ENCODE measurements at places on chromosomes 4 and X. TPM values are rescaled to one million over a fixed set of nuclear protein-coding genes. Genes with fewer than 3 reads are reported as not detected.
A peak's percentile ranks its signal among the peaks of the same experiment; 100 is the strongest.

GRCh38 chr4:54099748-54100574, at the start of gene GSX2:
TSS of gene GSX2 (plus strand) at chr4:54100163. CDS start at chr4:54100345, 182 bp downstream.
- no peaks in the 10 kb centered on the region for H3K36me3 ChIP-seq
- peak within 1 kb of the TSS; percentile 67 for H3K4me3 ChIP-seq
- peak; percentile 77 for DNase-seq
- H3K4me1 ChIP-seq: no peaks in the 10 kb centered on the region
- peaks cover 22% of the 10 kb centered on the region for H3K27me3 ChIP-seq
- H3K27ac ChIP-seq: no peak within 1 kb of the TSS

- peaks cover 18% of the 10 kb centered on the region for H3K4me1 ChIP-seq
- no peak for DNase-seq
- H3K27me3 ChIP-seq: no peaks in the 10 kb centered on the region
- no peak overlapping the region for H3K4me3 ChIP-seq
- no peaks in the 10 kb centered on the region for H3K36me3 ChIP-seq
- no peak overlapping the region for H3K27ac ChIP-seq
These were observed 40.5 kb upstream of the GPR78 start for GRCh38 chr4:8539661-8540060.

DNA sequence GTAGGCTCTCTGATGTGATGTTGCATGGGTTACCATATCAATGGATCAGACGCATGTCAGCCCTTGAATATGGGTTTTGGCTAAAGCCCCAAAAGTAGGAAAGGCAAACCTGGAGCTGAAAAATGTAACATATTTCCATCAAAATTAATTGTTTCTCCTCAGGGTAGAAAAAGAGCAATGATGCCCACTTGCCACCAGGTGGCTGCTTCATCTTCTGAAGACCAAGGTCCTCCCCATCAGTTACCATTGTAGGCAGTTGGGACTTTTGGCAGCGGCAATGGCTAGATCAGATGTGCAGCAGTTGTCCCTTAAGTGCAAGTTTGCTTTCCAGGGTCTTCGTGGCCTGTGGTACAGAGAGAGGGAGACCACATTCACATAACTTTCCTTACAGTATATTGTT, 118.2 kb downstream of the NAF1 start:
- peak; percentile 67 for DNase-seq
- no peaks in the 10 kb centered on the region for H3K36me3 ChIP-seq
- 0 out of 2 replicates have a peak, but pooled peaks cover 8% of the 10 kb centered on the region for H3K27me3 ChIP-seq
- no peaks in the 10 kb centered on the region for H3K4me1 ChIP-seq
- H3K27ac ChIP-seq: no peak overlapping the region
- H3K4me3 ChIP-seq: no peak overlapping the region

DNA sequence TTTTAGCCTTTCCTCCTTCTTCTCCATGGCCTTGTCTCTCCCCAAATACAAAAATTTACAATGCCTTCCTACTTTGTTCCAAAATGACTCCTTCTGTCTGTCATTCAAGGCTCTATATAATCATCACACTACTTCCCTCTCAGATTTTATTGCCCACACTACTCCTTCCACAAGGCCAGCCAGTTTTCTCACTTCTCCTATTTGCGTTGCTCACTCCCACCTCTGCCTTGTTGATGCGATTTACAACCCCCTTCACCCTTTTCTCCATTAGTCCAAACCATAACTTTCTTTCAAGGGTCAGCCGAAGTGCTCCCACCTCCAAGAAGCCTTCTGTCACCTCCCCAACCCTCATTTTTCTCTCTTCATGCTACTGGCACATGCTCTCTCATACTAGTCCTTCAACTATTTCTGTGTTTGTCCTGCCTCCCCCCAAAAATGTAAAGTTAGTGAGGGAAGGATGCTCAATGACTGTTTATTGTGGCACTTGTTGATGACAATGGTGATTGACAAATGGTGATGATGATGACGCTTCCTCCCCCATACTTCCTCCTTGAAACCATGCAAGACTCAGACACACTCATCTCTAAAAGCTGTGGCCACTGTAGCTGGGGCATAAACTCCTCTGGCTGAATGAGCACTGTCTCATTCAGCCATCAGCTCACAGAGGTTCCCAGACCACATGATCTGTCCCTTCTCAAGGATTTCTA, 2.7 kb upstream of the XKRX start:
- H3K27me3 ChIP-seq: no peaks in the 10 kb centered on the region
- H3K4me3 ChIP-seq: no peak overlapping the region
- no peak for DNase-seq
- H3K4me1 ChIP-seq: peaks cover 4% of the 10 kb centered on the region
- no peaks in the 10 kb centered on the region for H3K36me3 ChIP-seq

GRCh38 chr4:82889287-82889686, 1.7 kb downstream of the SEC31A start:
- H3K4me1 ChIP-seq: peaks cover 39% of the 10 kb centered on the region
- peak overlapping the region; percentile 95 for H3K4me3 ChIP-seq
- peak; percentile 37 for DNase-seq
- H3K27ac ChIP-seq: peak overlapping the region; percentile 99

DNA sequence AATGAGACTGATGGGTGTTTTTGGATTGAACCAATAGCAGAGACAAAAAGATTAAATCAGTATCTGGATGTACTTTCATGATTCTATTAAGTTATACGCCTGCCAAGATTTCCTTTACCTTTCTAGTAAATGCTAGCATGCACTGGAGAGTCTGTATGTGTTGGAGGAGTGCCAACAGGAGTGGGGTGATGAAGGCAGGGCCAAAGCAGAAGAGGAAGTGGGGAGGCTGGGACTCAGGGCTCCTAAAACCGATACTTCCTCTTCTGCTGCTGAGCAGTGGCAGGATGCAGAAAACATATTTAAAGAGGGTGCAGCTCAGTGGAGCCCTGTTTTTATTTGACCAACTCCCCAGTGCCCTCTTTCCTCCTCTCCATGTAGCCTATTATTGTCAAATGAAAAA, 5.6 kb downstream of the CYSLTR1 start:
- no peak overlapping the region for H3K4me3 ChIP-seq
- no peaks in the 10 kb centered on the region for H3K27me3 ChIP-seq
- H3K36me3 ChIP-seq: no peaks in the 10 kb centered on the region

DNA sequence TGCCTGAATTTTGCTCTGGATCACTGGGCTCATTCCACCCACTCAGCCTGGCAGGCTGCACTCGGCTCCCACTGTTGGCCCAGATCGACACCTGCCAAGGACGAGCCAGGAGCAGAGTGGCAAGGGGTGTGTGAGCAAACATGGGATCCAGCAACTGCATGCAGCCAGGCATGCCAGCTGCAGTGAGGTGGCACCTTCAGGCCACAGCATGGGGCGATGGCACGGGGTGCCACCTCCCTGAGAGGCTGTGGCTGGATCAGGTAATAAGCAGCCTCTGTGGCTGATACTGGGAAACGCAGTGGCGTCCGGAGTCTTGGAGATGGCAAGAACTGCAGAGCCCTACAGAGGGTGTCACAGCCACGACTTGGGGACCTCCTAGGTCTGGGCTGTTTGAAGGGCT, 244.5 kb upstream of the FSTL5 start:
- no peaks in the 10 kb centered on the region for H3K4me1 ChIP-seq
- H3K4me3 ChIP-seq: no peak overlapping the region
- H3K27me3 ChIP-seq: no peaks in the 10 kb centered on the region
- H3K27ac ChIP-seq: no peak overlapping the region
- DNase-seq: no peak

DNA sequence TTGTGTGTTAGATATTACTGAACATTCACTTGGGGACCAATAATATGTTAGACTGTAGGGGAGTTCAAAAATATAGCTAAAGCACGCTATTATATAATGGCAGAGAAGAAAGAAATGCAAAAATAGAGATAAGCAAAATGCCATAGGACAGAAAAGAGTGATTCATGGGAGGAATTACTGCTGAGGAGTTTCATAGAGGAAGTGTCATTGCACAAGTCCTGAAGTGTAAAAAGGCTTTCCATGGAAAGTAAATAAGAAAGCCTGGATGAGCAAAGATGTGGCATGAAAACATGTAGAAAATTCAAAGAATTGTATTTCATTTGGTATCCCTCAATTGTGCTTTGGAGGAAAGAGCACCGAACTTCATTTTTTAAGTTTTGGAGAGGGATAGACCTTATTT, 14.5 kb downstream of the HMGB2 start:
- H3K4me3 ChIP-seq: no peak overlapping the region
- H3K4me1 ChIP-seq: peaks cover 19% of the 10 kb centered on the region
- H3K27ac ChIP-seq: no peak overlapping the region
- no peaks in the 10 kb centered on the region for H3K27me3 ChIP-seq

GRCh38 chrX:2550328-2551020, 49.7 kb upstream of the DHRSX start:
- H3K36me3 ChIP-seq: no peaks in the 10 kb centered on the region
- H3K4me1 ChIP-seq: peaks cover 7% of the 10 kb centered on the region
- H3K27me3 ChIP-seq: peaks cover 19% of the 10 kb centered on the region
- peak; percentile 9 for DNase-seq
- no peak overlapping the region for H3K27ac ChIP-seq

- no peaks in the 10 kb centered on the region for H3K36me3 ChIP-seq
- H3K27ac ChIP-seq: no peak overlapping the region
- DNase-seq: no peak
- H3K4me3 ChIP-seq: no peak overlapping the region
- no peaks in the 10 kb centered on the region for H3K27me3 ChIP-seq
- H3K4me1 ChIP-seq: no peaks in the 10 kb centered on the region
These were observed 23.4 kb downstream of the PDE6B start for GRCh38 chr4:648579-649292.

DNA sequence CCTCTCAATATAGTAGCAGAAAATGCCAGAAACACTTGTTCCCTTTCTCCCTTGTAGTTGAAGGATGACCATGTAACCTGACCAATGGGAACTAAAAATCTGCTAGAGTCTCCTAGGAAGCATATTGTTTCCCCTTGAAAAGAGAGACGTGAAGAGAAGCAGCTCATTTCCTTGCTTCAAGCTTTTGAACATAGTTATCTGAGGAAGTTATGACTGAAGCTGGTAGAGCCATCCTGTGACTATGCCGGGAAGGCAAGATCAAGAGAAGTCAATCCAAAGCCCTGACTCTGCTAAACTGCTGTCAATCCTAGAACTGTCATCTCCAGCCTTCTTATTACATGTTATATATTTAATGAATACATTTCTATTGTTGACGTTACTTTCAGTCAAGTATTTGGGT, 66.6 kb downstream of the EIF4E start:
- no peak for DNase-seq
- H3K36me3 ChIP-seq: no peaks in the 10 kb centered on the region
- H3K4me1 ChIP-seq: no peaks in the 10 kb centered on the region
- H3K27ac ChIP-seq: no peak overlapping the region
- H3K27me3 ChIP-seq: no peaks in the 10 kb centered on the region

DNA sequence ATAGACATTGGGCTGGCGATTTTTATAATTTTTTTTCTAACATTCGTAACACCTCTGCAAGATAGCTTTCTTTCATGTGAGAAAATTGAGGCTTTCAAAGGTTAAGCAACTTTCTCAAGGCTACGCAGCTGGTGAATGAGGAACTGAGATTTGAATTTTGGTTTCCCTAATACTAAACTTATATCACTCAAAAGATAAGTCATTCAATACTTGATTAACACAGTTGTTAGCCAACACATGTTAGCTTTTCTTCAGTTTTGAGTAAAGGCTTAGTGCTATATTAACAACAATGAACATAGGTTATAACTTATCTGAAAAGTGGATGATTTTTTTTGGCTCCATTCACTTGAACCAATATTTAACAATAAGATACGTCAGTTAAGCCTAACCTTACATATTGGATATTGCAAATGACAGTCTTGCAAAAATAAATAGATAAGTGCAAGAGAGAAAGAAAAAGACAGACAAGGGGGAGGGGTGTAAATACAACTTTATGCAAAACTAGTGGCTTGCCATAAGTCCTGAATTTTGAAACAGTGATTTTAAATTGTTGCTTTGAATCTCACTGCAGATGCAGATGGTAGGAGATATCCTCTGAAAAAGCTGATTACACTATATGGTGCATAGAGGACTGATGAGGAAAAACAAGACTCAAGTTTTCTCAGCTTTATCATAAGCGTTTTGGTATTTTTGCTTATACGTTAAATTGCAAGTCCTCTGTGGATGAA, 11.1 kb upstream of the GPM6A start:
- DNase-seq: no peak
- H3K27me3 ChIP-seq: no peaks in the 10 kb centered on the region
- H3K27ac ChIP-seq: no peak overlapping the region
- H3K36me3 ChIP-seq: no peaks in the 10 kb centered on the region

DNA sequence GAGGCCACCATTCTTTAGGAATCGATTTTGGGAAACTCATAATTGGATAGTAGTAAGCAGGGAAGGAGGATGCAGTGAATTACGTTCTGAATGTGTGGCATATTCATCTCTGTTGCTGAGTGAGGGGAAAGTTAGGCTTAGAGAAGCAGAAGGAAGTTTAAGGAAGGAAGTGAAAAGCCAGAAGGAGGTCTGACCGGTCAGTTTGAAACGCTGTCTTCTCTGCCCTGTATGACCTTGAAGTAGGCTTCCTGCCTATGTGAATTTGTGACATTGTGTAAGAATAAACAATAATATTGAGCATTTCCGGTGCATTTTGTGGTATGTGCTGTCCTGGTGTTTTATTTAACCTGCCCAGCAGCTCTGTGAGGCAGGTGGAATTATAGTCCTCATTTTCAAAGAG, 67.3 kb downstream of the PDLIM5 start:
- H3K4me1 ChIP-seq: peaks cover 47% of the 10 kb centered on the region
- H3K4me3 ChIP-seq: no peak overlapping the region
- H3K27me3 ChIP-seq: no peaks in the 10 kb centered on the region
- no peak overlapping the region for H3K27ac ChIP-seq
- H3K36me3 ChIP-seq: peaks cover 9% of the 10 kb centered on the region

- no peak overlapping the region for H3K27ac ChIP-seq
- H3K27me3 ChIP-seq: peaks cover 82% of the 10 kb centered on the region
- H3K4me1 ChIP-seq: peaks cover 7% of the 10 kb centered on the region
- H3K4me3 ChIP-seq: no peak overlapping the region
These were observed 15.1 kb upstream of the CXCL13 start for GRCh38 chr4:77590482-77590881.

GRCh38 chrX:123971982-123972381, 10.5 kb downstream of the STAG2 start:
- no peak for DNase-seq
- no peak overlapping the region for H3K4me3 ChIP-seq
- H3K36me3 ChIP-seq: no peaks in the 10 kb centered on the region
- no peaks in the 10 kb centered on the region for H3K27me3 ChIP-seq
- no peak overlapping the region for H3K27ac ChIP-seq

GRCh38 chr4:1244081-1244977, 4.6 kb downstream of the CTBP1 start:
- no peak overlapping the region for H3K27ac ChIP-seq
- peaks cover 13% of the 10 kb centered on the region for H3K4me1 ChIP-seq
- DNase-seq: peak; percentile 28
- H3K27me3 ChIP-seq: no peaks in the 10 kb centered on the region

- no peak overlapping the region for H3K27ac ChIP-seq
- no peaks in the 10 kb centered on the region for H3K27me3 ChIP-seq
- no peak overlapping the region for H3K4me3 ChIP-seq
- no peaks in the 10 kb centered on the region for H3K4me1 ChIP-seq
- H3K36me3 ChIP-seq: no peaks in the 10 kb centered on the region
- DNase-seq: no peak
These were observed 29.1 kb upstream of the CRMP1 start for GRCh38 chr4:5921981-5922380.

NAT8L gene
- total RNA-seq: 0.38 TPM

CT45A3 gene
- total RNA-seq: not detected

BEND4 gene
- total RNA-seq: not detected

SHISA3 gene
- not detected for total RNA-seq

NEIL3 gene
- 2.4 TPM for total RNA-seq

TMPRSS11A gene
- not detected for total RNA-seq

GPR101 gene
- not detected for total RNA-seq

SLC7A11 gene
- 67.2 TPM for total RNA-seq

Measured in GM23248 (cell line).